Smooth muscle cell of the coronary artery (primary cell): ENCODE measurements at places on chromosomes 5 and 9. TPM values are rescaled to one million over a fixed set of nuclear protein-coding genes. Genes with fewer than 3 reads are reported as not detected.

Gene IFNA2
- total RNA-seq: not detected in 2 replicates

Gene PCDHGA12
- 5.8 and 9.9 TPM in 2 replicates for total RNA-seq

Gene GABBR2
- 0.23 TPM in 1 of 2 replicates, not detected in the other for total RNA-seq

Gene PALM2AKAP2
- 10.6 and 18.8 TPM in 2 replicates for total RNA-seq

Gene LRRC14B
- not detected in 2 replicates for total RNA-seq

Gene LCN10
- not detected in 2 replicates for total RNA-seq

Gene ITGA1
- total RNA-seq: 10.2 and 48.3 TPM in 2 replicates

Gene C9orf43
- total RNA-seq: 0.12 and 0.15 TPM in 2 replicates

Gene PNPLA7
- 0.60 and 4.1 TPM in 2 replicates for total RNA-seq

Gene F2RL2
- total RNA-seq: 0.75 and 3.3 TPM in 2 replicates

Gene SV2C
- not detected in 2 replicates for total RNA-seq

Gene MBLAC2
- total RNA-seq: 2.1 and 4.4 TPM in 2 replicates

Gene PCDHGA5
- total RNA-seq: 0.98 and 1.3 TPM in 2 replicates

Gene TAF1L
- not detected in 2 replicates for total RNA-seq

Gene AMACR
- 7.0 and 7.7 TPM in 2 replicates for total RNA-seq

Gene ADGRV1
- total RNA-seq: 0.08 and 0.59 TPM in 2 replicates

Gene SLCO6A1
- total RNA-seq: not detected in 2 replicates

Gene KIF4B
- total RNA-seq: not detected in 2 replicates

Gene FRRS1L
- under 0.01 and 0.94 TPM in 2 replicates for total RNA-seq

Gene CEP120
- 9.8 and 13.2 TPM in 2 replicates for total RNA-seq

Gene NMUR2
- not detected in 2 replicates for total RNA-seq

Gene GARIN3
- total RNA-seq: not detected in 2 replicates

Gene MSX2
- total RNA-seq: 0.08 and 4.6 TPM in 2 replicates

Gene SHOC1
- total RNA-seq: not detected in 2 replicates

Gene SLC27A6
- total RNA-seq: under 0.01 TPM in 1 of 2 replicates, not detected in the other

Gene ADAMTS16
- 0.12 TPM in 1 of 2 replicates, not detected in the other for total RNA-seq

Gene PKD2L2
- not detected in 2 replicates for total RNA-seq

Gene TLX3
- not detected in 2 replicates for total RNA-seq

Gene FAM153A
- total RNA-seq: not detected in 2 replicates

Gene HSPB3
- 0.45 and 1.6 TPM in 2 replicates for total RNA-seq

Gene PLAC8L1
- total RNA-seq: not detected in 2 replicates

Gene GRIN3A
- total RNA-seq: not detected in 2 replicates

Gene ANXA6
- total RNA-seq: 546 and 984 TPM in 2 replicates

Gene ZNF618
- total RNA-seq: 8.9 and 9.1 TPM in 2 replicates

Gene ELAVL2
- total RNA-seq: under 0.01 and 0.47 TPM in 2 replicates
